Sigmoid colon (tissue), 7 donors: ENCODE measurements at places on chromosomes 2 and 18. TPM values are rescaled to one million over a fixed set of nuclear protein-coding genes. Genes with fewer than 3 reads are reported as not detected.

- DNase-seq, result no peak
Measured at GRCh38 chr2:109305490-109306167, 176.6 kb downstream of the SH3RF3 start.

- no peak for DNase-seq
Measured at GRCh38 chr2:98445683-98446581, 1.3 kb downstream of the INPP4A start.

DNA sequence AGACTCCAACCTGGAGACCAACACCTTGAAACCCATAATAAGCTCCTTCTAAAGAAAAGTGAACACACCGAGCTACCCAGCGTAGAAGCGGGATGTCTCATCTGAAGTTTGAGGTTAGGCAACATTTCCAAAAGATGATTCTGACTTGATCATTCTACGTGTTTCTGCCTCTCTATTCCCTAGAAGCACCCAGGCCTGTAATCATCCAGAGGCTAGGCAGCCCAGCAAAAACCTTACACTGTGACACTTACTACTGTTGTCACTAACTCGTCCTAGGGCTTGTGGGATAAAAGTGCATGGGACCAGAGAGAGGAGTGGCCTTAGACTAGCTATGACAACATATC, 1.4 kb downstream of the ZBTB14 start:
- no peak for DNase-seq

- no peak for DNase-seq
Measured at GRCh38 chr2:225616372-225616771, 216.9 kb downstream of the NYAP2 start.

IL1RN gene
- total RNA-seq, result 1.6 TPM

SPATA3 gene
- total RNA-seq, result not detected

GKN2 gene
- total RNA-seq, result not detected

GALR1 gene
- total RNA-seq, result 0.33 TPM

DNA sequence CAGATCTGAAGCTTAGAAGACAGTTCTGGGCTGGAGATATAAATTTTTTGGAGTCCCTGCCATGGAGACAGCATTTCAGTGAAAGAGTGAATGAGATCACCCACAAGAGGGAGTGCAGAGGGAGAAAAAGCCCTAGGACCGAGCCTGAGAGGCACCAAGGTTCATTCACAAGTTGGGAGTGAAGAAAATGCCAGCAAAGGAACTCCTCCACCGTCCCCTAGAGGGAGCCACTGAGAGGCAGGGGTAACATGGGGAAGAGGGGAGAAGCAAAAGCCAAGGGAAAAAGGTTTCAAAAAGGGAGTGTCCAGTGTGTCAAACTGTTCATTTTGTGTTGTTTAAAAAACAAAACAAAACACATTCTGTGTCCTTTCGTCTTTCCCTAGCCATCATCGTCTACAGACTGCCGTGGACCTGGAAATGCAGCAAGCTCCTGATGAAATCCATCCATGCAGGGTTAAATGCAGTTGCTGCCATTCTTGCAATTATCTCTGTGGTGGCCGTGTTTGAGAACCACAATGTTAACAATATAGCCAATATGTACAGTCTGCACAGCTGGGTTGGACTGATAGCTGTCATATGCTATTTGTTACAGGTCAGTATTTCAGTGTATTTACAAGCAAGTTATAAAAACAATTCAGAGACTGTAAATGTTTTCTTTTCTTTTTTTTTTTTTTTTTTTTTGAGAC, 19.1 kb downstream of the CYBRD1 start:
- no peak for DNase-seq

XDH gene
- not detected for total RNA-seq

- no peak for DNase-seq
Measured at GRCh38 chr18:77003316-77003715, 129.3 kb downstream of the MBP start.

DNA sequence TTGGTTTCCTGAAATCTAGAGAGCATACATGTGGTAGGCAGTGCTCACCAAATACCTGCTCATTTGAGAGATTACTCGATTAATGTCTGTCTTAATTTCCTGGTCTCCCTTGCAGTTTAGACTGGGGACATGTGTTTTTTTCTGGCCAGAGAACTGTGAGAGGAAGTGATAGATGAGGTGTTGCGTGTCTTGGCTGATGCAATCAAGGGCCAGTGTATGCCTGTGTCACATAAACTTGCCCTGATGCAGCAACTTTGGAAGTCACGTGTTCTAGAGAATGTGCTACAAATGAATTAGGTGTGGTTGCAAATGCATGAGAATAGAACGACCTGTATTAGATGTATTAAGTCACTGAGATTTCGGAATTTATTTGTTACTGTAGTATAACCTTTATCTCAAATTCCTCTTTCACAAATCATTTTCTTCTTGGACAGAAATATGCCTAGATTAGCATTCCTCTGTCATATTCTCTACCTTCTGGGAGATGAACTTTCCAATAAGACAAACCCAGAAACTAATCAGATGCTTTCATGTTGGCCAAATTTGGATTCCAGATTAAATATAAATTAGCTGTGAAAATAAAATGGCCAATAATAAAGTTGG, 9.9 kb upstream of the IL1A start:
- DNase-seq, result peak; percentile 69

SCYGR4 gene
- not detected for total RNA-seq

- DNase-seq, result no peak
Measured at GRCh38 chr2:18961991-18962421, 372.6 kb upstream of the NT5C1B start.

- no peak for DNase-seq
Measured at GRCh38 chr2:202023904-202024266, 9.8 kb upstream of the FZD7 start.

- peak; percentile 77 for DNase-seq
Measured at GRCh38 chr2:47272031-47272864, 117.1 kb upstream of the STPG4 start.

CCDC88A gene
- total RNA-seq, result 72.8 TPM

DNA sequence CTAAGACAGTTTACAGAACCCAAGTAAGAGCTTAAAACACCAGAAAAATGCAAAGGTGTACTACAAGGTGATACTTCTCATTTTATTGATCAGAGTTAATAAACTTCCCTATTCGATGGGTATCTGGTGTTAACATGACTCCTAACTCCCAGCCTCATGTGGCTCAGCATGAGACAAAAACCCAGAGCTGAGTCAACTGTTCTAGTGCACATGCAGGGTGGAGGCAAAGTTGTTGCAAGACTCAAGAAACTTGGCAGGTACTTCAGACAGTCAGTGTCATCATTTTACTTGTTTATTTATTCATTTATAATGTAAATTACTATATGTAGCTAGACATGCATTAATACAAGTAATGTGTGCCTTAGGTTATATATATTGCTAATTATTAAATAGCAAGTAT, 216.6 kb upstream of the DSEL start:
- DNase-seq, result no peak

CAPN14 gene
- total RNA-seq, result 0.27 TPM

DNA sequence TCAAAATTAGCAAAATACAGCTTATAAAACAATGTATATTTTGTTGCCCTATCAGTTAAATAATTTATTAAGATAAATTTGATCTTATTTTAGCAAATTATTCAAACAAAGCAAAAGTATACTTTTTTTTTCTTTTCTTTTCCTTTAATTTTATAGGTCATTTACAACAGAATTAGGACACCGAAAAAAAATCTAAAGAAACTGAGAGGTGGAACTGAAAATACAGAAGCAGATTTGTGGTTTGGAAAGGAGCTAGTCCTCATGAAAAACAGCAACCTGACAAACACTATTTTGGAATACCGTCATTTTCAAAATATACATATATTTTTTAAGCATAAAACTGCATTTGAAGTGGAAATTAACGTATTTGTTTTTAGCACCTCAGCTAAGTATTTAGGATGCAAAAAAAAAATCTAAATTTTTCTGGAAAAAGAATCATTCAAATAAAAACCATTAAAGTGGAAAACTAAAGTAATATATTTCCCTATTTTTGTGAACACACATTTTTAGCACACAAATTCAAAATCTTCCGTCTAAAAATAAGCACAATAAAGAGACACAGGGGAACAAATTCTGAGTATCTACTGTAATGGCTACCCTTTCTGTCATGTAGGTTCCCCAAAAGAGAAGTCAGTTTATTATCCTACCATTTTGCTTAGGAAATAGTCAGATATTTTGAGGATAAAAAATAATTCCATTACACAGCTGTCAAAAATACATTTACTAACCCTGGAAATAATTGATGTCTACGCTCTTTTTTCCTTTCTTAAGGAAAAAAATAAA, 2.7 kb downstream of the CCDC88A start:
- no peak for DNase-seq

FARP2 gene
- 32.6 TPM for total RNA-seq

GRCh38 chr2:610491-610890, 66.7 kb downstream of the TMEM18 start:
- DNase-seq, result no peak

- DNase-seq, result no peak
Measured at GRCh38 chr2:24337890-24338289, 22.4 kb downstream of the ITSN2 start.

SCTR gene
- total RNA-seq, result not detected

- DNase-seq, result no peak
Measured at GRCh38 chr2:41736586-41736985, 311.2 kb upstream of the PKDCC start.

REG3A gene
- total RNA-seq, result not detected

DNA sequence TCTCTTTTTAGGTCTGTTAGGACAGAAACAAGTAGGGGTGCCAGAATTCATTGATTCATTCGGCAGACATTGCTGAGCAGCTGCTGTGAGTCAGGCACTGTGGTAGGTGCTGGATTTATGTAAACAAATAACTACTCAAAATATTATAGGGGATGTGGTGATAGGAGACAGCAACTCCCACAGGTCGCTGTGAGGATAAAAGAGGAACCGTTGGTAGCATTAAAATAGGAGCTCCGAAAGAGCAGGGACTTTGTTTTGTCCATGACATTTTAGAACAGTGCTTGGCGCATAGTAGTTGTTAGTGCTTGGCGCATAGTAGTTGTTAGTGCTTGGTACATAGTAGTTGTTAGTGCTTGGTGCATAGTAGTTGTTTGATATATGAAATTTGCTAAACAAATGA, 29.2 kb downstream of the ATP6V1C2 start:
- DNase-seq, result no peak
